ENCODE measurements at places on chromosomes 12 and 14.

DNA sequence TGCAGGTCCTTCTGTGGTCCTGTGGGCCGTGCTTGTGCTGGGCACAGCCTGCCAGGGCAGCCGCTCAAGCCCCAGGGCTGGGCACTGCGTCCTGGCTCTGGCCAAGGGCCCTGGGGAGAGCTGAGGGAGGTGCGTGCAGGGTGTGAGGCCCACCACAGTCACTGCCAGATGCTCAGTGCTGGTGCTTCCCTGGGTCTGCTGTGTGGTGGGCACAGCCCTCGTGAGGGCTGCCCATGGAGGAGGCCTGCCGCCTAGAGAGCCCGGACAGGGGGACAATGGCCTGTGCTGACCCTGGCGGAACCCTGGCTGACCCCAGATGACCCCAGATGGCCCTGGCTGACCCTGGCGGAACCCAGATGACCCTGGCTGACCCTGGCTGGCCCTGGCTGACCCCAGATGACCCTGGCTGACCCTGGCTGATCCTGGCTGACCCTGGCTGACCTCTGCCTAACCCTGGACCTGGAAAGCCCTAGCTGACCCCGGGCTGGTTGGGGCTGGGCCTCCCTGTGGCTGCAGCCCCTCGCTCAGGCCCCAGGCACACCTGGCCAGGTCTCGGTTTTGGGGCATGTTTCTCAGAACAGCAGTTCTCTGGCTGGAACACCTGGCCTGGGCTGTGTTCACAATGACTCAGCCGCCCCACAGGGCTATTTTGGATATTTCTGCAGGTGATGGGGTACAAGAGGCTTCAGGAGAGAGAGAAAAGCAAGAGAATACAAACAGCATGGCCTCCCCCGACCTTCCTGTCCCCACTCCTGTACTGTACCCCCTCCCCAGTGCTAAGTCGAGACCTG lies 55.4 kb downstream of the TMEM121 start:
- DNase-seq = peak; percentile 5

GRCh38 chr12:121753844-121754264 lies 39.6 kb downstream of the RHOF start:
- DNase-seq = no peak

DNA sequence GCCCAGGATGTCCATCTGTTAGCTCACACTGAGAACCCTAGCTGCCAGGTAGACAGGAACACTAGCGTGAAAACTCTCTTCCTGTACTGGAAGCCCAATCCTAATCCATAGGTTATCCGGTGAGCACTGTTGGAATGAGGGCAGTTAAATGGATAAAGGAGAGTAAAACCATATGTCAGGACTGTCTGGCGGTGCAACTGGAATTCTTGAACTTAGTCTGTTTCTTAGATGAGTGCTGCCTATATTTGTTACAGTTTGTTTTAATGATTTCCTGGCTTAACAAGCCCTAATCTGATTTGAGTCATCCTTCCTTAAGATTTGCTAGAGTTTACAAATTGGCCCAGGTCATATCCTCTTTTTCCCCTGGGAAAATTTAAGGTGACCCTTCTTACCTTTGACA lies 104.7 kb downstream of the ANO4 start:
- no peak for DNase-seq

DNA sequence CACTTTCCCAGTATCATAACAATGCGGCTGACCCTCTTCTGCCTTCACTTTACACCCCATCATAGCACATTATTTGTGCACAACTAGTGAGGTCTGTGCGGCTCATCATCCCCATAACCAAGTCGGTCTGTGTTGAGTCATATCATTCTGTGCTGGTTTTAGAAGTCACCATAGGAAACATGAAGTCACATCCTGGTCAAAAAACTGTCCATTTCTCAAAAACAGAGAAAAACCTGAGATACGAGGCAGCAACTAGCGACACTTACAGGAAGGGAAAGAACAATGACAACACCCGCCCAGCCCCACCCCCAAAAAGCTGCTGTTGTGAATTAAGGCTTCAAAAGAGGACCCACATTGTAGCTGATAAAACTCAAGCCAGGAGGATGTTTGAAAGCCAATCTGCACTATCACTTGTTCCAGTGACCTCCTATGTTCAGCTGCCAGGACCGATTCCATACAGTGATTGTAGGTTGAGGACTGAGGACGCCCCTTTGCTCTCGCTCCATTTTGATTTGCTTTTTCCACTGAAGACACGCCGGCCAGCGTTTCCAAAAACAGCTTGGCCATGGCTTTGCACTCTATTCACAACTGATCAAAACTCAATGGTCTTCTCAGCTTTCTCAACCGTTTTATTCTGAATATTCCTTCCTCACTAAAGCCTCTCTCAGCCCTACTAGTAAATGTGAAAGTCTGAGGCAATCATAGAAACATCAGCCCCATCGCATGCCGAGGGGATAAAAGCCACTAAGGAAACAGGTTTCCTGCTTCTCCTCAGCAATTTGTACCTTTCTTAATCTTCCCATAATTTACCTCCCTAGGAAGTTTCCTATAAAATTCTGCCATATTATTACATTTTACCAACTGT lies 87.5 kb downstream of the DUSP16 start:
- DNase-seq = no peak

GRCh38 chr14:60963761-60964160 lies 17.1 kb downstream of the TRMT5 start:
- DNase-seq = no peak

GRCh38 chr12:93379326-93379980 lies 1.7 kb downstream of the NUDT4 start:
- DNase-seq = no peak

GRCh38 chr14:99884834-99885648 lies 91.8 kb downstream of the EML1 start:
- DNase-seq = no peak

- DNase-seq = no peak
Observed at GRCh38 chr14:103122947-103123633, at the start of gene TNFAIP2. Gene TNFAIP2, plus strand, starts transcription at chr14:103123461. Its CDS starts 2,997 bp downstream, at chr14:103126458.

GRCh38 chr14:56998728-56999127 lies 188.4 kb upstream of the OTX2 start:
- DNase-seq = no peak

GRCh38 chr14:24670594-24670993 lies 36.6 kb upstream of the GZMB start:
- no peak for DNase-seq

GRCh38 chr12:119082016-119082415 lies 96.7 kb upstream of the HSPB8 start:
- DNase-seq = no peak

DNA sequence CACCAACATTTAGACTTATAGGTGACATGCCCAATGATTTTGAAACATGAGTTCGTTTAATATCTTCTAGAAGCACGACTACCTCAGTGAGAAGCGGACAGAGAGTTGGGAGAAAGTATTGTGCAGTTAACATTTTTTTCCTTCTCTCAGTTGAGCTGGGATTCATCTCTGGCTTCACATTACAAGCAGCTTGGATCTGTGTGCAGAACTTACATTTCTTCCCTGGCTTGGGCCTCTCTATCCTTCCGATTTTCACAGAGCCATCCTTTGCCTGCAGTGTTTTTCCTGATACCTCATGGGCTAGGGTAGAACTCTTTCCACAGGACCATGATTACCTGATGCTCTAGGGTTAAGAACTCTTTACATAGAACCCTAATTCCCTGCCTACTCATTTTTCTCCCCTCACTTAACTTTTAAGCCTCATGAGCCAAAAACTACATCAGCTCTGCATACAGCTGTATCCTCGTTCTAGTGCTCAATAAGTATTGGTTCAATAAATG lies 86.5 kb downstream of the FLRT2 start:
- no peak for DNase-seq

- no peak for DNase-seq
Observed at GRCh38 chr14:91396959-91397815, 20.4 kb downstream of the CCDC88C start.

- no peak for DNase-seq
Observed at GRCh38 chr14:38485026-38485425, 229.1 kb upstream of the CLEC14A start.

DNA sequence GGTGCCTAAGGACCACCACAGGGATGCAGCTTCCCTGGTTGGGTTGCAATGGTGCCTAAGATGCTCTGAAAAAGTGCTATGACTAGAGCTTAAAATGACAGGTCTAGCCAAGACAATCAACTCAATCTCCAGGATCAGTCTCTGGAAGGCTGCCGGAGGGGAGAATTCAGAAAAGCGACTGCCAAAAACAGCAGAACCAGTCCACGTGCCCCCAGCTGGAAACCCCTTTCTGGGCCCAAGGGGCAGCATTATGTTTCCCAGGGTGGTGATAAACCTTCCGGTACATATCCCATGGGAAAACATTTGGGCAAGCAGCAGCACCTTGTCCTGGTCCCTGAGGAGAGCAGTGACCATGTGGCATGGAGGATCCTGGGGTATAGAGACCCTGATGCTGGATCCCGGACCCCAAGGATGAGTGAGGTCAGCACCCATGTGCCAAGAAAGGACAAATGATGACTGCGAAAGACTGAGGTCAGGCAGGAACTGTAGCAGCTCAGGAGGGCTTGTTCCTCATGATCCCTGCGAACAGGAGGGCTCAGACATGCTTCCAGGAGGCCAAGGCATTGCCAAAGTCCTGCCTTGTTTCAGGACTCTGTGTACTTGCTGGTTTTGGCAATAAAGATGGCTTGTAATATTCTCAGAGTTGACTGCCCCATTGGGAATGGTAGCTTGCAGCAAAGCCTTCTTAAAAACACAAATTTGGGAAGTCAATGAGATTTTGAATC lies 49.9 kb upstream of the LTBP2 start:
- DNase-seq = no peak

DNA sequence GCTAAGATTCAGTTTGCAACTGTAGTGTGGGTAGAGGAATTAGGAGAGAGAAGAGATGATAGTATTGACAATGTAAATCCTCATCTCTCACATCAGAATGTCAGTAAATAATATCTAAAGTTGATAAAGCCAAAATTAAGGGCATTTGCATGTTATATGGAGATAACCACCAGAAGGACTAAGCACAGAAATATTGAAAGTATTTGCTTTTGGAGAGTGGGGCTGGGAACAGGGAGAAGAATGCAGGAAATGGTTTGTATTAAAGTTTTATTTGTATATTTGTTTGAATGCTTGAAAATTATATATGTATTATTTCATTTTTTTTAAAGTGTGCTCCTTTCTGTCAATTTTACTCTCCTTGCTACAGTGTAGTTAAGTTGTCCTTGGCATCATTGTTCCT lies 491.4 kb downstream of the APAF1 start:
- DNase-seq = no peak

GRCh38 chr14:99575043-99576023 lies 28.7 kb downstream of the CCDC85C start:
- DNase-seq = no peak

- peak; percentile 6 for DNase-seq
Observed at GRCh38 chr14:71321574-71322315, 414.5 kb downstream of the PCNX1 start.

DNA sequence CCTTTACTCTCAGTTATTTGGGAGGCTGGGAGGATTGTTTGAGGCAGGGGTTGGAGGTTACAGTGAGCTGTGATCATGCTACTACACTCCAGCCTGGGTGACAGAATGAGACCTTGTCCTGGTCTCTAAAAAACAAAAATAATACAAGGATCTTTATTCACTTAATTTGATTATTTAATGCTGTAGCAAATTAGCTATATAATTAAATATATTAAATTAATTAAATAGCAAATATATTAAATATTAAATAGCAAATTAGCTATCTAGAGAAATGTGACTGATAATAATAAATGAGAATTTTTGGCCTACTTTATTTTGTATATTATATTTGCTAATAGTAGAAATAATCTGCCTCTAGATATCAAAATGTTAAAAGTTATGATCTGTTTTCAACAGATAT lies 298.8 kb upstream of the NAV3 start:
- DNase-seq = no peak

DNA sequence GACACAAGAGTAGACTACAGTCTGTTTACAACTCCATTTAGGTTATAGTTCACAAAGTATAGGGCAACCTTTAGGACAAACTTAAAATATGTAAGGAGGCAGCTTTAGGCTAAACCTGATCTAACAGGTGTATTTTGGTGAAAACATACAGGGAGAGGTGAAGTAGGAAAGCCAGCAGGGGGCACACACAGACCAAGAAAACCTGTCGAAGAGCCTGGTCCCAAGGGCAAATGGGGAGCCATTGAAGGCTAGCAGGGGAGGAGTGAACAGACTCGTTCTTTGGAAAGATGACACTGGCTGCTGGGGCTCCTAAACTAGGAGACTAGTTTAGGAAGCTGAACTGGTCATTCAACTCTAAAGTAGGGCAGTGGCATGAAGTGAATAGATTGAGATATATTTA lies 138.8 kb upstream of the WSCD2 start:
- DNase-seq = peak; percentile 20

DNA sequence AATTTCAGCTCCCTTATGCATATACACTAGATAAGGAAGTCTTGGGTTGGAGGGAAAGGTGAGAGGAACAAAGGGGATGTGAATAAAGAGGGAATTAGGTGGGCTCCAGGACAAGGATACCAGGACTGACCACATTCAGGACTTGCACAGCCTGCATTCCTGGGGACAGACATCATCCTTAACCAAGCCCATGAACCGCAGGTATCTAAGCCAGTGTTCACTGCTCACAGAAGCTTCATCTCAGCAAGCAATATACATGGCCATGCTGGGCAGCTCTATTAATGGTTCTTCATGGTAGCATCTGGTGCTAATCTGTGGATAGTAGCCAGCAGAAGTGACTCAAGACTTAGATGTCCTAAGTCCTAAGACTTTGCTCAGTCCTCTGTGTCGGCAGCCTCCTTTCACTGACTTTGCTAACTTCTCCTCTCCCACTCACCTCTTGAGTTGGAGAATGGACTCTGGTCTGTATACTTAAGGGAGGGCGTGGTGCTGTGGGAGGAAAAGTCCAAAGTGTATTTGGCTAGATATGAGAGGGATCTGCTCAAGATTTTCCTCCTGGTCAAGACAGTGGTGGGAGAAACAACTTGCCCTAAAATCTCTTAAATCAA lies 136.1 kb downstream of the ASCL1 start:
- DNase-seq = no peak

GRCh38 chr14:60092526-60092920 lies 800 bp downstream of the PCNX4 start:
- DNase-seq = no peak

GRCh38 chr12:121166356-121166755 lies 33.7 kb downstream of the P2RX7 start:
- no peak for DNase-seq

DNA sequence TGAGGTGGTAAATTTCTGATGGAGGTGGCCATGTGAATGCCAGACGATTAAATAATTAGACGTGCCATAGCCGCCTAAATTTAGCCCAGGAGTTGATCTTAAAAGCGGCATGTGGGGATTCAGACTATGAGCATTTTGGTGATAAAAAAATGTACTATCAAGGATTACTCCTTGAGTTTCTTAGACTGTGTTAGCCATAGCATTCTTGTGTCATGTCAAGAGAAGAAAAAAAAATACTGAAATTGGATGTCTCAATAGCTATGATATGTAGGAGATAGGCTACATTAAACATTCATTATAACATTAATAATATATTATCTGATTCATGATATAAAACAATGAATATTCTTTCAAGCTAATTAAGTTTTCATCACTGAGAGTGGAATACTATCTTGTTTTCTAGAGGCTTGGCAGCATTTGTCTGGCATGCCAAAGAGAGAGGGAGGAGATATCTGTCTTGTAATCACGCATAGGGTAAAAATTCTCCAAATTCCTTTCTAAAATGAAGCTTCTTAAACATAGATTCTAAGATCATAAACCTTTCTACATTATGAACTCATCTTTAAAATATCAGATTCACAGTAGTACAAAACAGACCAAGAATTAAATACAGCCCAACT lies 727.0 kb downstream of the C12orf50 start:
- no peak for DNase-seq

GRCh38 chr14:96205059-96205977 lies 679 bp downstream of the BDKRB2 start:
- no peak for DNase-seq

- no peak for DNase-seq
Observed at GRCh38 chr12:14974633-14975032, 1.8 kb downstream of the PDE6H start.
